ENCODE measurements at places on chromosomes 12 and 14. TPM values are rescaled to one million over a fixed set of nuclear protein-coding genes. Genes with fewer than 3 reads are reported as not detected.

DNA sequence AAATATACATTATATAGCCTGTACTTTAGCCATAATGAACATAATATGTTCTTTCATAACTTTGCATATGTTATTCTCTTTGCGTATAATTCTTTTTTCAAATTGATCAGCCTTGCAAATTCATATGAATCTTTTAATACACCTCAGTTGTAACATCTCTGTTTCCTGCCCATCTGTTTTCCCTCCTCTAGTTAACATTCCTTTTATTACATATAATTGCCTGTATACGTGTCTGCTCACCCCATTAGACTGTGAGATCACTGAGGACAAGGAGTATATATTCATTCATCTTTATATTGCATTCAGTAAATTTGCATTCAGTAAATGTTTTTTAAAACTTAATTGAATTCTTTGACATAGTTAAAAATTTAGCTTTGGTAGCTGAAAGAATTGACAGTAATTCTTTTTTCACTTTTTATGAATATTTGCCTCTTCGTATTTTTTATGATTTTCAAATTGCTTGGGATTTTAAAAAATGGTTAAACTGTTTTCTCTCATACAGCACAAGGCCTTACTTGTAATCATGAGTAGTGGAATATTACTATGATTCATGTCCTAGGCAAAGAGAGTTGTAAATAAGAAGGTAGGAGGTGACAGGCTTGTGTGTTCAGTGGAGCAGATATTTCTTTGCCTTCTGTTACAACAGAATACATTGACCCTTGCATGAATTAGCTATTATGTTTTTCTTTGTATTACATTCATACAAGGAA is 32.8 kb upstream of the KLHL42 start:
- DNase-seq: no peak

DNA sequence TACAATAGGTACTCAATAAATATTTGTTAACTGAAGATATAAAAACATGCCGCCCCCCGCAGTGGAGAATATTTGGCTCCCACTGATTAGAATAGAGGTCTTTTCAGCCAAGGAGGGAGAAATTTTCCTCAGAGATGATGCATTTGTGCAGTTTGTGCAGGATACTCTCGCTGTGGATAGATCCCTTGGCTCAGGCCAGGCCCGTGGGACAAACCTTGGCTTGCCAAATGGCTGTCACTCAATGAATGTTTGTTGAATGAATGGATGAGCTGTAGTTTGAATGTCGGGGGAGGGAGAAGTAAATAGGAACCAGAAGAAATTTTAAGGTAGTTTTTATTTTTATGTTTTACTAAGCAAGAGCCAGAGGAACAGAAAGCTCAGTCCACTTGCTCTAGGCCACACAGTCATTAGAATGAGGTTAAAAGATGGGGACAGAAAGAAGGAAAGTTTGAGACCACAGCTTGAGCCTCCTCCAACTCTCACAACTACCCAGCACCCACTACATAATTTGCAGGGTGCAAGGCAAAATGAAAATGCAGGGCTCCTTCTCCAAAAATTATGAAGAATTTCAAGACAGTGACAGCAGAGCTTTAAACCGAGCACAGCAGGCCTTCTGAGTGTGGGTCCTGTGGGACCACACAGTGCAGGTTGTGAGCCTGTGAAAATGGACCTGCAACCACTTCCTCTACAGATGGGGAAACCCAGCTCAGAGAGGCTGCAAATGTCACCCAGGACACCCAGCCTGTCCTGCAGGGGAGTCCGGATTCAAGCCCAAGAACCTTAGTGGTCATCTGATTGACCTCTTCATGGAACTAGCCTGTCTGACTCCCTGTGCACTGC is 51.4 kb downstream of the WSCD2 start:
- no peak for DNase-seq

DNA sequence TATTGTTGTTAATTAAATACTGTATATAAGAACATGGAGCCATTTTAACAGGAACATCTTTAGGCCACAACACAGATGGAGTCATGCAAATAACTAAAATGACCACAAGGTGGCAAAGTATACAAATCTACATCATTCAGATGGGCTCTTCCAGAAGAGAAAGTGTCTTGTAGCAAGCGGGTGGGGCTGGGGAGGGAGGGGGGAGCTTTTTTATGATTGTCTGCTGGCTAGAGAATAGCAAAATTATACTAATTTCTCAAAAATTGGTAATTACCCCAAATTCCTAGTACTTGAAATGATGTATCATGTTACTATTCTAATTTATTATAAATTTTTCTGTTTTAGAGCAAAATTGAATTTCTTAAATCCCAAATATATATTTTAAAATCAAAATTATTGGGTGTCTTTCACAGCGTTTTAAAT is 378.7 kb downstream of the PRKD1 start:
- peak; percentile 57 for DNase-seq

GRCh38 chr12:64747695-64748094 is 11.5 kb downstream of the GNS start:
- DNase-seq: no peak

Gene TBC1D30
- 1.1 TPM for polyA plus RNA-seq

Gene CCDC198
- polyA plus RNA-seq: 0.32 TPM

Gene SLC15A4
- polyA plus RNA-seq: 20.8 TPM

Gene GPR68
- polyA plus RNA-seq: 2.4 TPM

Gene CLEC1B
- polyA plus RNA-seq: not detected

Gene CCDC38
- polyA plus RNA-seq: 0.17 TPM

Measured in muscle of arm (tissue), 14 donors.